Mesothelial cell of epicardium (in vitro differentiated cells): ENCODE measurements at places on chromosomes 1 and 21. TPM values are rescaled to one million over a fixed set of nuclear protein-coding genes. Genes with fewer than 3 reads are reported as not detected.

The CNR2 gene
- not detected in 3 replicates for total RNA-seq

The TNN gene
- 2.0 to 2.2 TPM (median 2.0 TPM) in 3 replicates for total RNA-seq

- DNase-seq: no peak
Observed at GRCh38 chr1:7528386-7529198, 242.5 kb upstream of the VAMP3 start.

The SYTL1 gene
- total RNA-seq: 41.0 to 42.8 TPM (median 42.2 TPM) in 3 replicates

The CSRP1 gene
- total RNA-seq: 10.4 to 11.4 TPM (median 10.7 TPM) in 3 replicates

GRCh38 chr1:53195246-53196016, 1.2 kb upstream of the CPT2 start:
- no peak for DNase-seq

- peak; percentile 59 for DNase-seq
Observed at GRCh38 chr1:179082333-179082998, 596 bp downstream of the TOR3A start.

DNA sequence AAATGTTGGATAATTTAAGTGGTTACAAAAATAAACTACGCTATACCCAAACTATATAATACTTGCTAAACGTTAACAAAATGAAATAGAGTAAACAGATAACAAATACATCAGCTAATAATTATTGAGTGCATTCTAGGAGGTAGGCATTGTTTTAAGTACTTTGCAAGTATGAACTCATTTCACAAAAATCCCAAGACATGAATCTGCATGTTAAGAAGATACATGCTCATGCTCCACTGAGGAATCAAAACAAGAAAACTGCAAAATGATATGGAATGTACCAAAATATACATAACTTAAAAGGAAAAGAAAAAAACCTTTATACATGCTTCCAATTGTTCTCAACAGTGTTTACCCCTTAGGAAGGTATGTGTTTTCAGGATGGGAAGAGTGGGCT, 2.5 kb downstream of the FRRS1 start:
- no peak for DNase-seq

- no peak for DNase-seq
Observed at GRCh38 chr1:67632356-67632755, 52.6 kb upstream of the GADD45A start.

The TGFB2 gene
- 45.3 to 51.0 TPM (median 50.6 TPM) in 3 replicates for total RNA-seq

The FAAH gene
- 27.4 to 35.0 TPM (median 34.8 TPM) in 3 replicates for total RNA-seq

GRCh38 chr1:164605254-164606091, 46.5 kb downstream of the PBX1 start:
- DNase-seq: no peak

The PPFIA4 gene
- 35.3 to 39.4 TPM (median 38.9 TPM) in 3 replicates for total RNA-seq

GRCh38 chr1:204706838-204707509, 21.4 kb upstream of the LRRN2 start:
- DNase-seq: no peak

GRCh38 chr21:41699311-41699710, 67.5 kb downstream of the RIPK4 start:
- no peak for DNase-seq

GRCh38 chr1:198278943-198279342, 122.1 kb downstream of the NEK7 start:
- DNase-seq: no peak

The NOS1AP gene
- 3.8 to 4.4 TPM (median 4.4 TPM) in 3 replicates for total RNA-seq

The FCRL2 gene
- not detected in 3 replicates for total RNA-seq

GRCh38 chr1:168643152-168643551, 66.7 kb downstream of the XCL1 start:
- no peak for DNase-seq

GRCh38 chr21:41426676-41427404, 801 bp downstream of the MX1 start:
- DNase-seq: no peak

- no peak for DNase-seq
Observed at GRCh38 chr1:27341525-27342252, at the start of gene SYTL1. SYTL1 (plus strand) TSS chr1:27342022; CDS start chr1:27345335, 3,313 bp downstream.

The LYPLA2 gene
- 75.5 to 79.1 TPM (median 76.3 TPM) in 3 replicates for total RNA-seq

- no peak for DNase-seq
Observed at GRCh38 chr1:173628888-173629287, 6.2 kb upstream of the TEX50 start.

GRCh38 chr1:111221633-111222291, 5.8 kb upstream of the CHI3L2 start:
- no peak for DNase-seq

The AIRE gene
- 0.13 to 0.23 TPM (median 0.18 TPM) in 3 replicates for total RNA-seq

DNA sequence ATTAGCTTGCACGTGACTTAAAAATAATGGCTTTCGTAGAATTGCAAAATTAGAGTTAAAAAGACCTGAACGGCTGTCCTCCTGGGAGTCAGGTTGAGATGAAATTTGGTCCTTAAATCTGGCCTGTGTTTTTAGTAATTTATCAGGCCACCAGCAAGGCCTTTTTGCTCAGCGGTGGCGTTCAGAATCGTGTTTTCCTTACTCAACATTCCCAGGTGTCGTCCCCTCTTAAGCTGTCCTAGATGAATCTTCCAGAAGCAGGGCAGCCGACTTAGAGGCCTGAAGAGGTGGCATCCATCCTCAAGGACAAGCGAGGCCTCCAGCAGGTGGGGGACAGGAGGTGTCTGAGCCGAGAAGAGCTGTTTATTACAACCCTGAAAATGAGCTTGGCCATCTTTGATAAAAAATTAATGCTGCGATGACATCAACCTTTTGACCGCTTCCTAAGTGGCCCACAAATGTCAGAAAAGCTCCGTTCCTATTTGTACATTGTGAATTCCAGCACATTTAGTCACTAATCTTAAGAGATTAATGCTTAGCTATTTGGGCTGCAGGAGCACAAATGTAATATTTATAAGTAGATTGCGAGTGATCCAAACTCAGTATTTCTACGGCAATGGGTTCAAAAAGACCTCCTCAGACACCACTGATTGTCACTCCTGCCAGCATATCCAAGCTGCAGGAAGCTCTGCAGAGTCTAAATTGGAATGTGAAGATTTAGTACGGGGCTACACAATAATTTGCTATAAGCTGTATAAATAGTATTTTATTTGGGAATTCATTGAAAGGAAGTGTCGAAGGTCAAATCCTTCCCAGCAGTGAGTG, 344.1 kb upstream of the VAMP3 start:
- no peak for DNase-seq

The DENND4B gene
- 57.3 to 63.1 TPM (median 58.0 TPM) in 3 replicates for total RNA-seq

GRCh38 chr1:6494627-6495026, 3.2 kb upstream of the PLEKHG5 start:
- no peak for DNase-seq

The HAO2 gene
- 0.16 to 0.27 TPM in 2 of 3 replicates, not detected in the other for total RNA-seq

- no peak for DNase-seq
Observed at GRCh38 chr1:14699620-14700019, 101.1 kb downstream of the KAZN start.

- DNase-seq: no peak
Observed at GRCh38 chr21:27244352-27244751, 277.5 kb upstream of the ADAMTS5 start.

- no peak for DNase-seq
Observed at GRCh38 chr21:15430577-15430976, 299.2 kb upstream of the USP25 start.

DNA sequence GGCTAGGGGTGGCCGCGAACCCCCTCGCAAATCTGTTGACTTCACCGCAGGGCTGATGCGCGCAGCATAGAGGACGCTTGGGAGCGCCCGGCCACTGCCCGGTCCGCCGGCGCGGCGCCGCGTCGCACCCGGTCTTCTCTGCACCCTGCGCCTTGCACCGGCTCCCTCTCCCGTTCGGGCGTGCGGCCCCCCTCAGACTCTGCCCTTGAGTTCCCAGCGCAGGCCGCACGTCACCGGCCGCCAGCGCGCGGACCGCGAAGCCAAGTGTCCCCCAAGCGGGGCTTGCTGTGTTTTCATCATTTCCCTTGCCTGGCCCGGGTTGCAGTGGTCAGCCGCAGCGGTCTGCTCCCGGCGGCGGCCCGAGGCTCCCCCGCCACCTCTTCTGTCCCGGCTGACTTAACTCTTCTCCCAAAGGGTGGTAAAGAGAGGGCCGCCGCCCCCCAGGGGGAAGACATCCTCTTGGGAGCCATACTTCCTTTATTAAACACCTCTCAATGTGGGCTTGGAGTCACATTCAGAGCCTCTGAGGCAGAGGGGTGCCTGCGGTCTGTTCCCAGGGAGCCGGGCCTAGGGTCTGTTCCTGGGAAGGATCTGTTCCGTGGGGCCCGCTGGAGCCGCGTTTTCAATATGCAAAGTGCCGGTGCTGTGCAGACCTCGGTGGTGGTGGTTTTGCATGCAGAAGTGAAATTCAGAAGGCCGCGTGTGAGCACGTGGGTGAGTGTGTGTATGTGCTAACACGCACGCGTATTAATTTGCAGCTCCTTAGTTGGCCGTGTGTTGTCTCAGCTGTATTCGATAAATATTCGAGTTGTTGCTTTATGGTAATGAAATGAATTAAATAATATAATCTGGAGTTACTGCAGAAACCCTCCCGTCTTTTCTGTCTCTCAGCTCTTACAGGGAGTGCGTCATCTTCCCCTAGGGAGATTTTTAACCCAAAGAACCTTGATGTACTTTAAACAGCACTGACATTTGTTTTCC, 17.6 kb downstream of the PBX1 start:
- no peak for DNase-seq

GRCh38 chr1:199312626-199313025, 673.8 kb downstream of the PTPRC start:
- no peak for DNase-seq

- no peak for DNase-seq
Observed at GRCh38 chr1:57345916-57346315, 77.9 kb downstream of the DAB1 start.

DNA sequence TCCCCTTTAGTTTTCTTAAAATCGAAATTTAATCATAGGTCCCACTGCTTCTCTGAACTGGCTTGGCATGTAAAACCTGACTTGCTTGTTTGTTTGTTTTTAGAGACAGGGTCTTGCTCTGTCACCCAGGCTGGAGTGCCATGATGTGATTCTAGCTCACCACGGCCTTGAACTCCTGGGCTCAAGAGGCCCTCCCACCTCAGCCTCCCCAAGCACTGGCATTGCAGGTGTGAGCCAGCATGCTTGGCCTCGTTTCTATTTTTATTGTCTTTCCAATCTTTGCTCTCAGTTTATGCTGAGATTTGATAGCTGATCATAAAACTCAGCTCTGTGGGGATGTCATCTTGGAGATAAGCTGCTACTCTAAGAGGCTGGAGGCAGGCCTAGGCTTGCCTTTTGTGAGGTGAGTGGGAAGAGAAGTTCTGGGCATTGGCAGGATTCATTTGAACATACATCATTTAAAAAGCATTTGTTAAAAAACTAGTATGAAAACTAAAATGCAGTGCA, 51.5 kb upstream of the GCLM start:
- DNase-seq: no peak

DNA sequence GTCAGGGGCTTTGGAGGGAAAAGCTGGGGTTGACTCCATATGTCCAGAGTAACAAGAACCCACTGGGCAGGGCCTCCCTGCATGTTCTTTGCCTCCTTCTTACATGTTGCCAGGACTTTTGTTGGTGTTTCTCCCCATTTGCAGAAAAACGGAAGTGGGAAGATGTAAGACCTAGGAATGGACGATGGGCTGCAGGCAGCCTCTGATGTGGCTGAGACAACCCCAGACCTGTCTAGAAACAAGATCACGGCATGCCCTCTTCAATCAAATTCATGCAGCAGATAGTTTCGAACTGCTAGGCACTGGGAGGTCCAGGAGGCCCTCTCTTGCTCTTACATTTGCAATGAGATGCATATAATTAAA, 3.4 kb downstream of the FAM43B start:
- DNase-seq: no peak

GRCh38 chr1:107963601-107964335, 1.2 kb downstream of the VAV3 start:
- no peak for DNase-seq

The RNU1-4 gene
- total RNA-seq: 3,774 to 3,945 TPM (median 3,937 TPM) in 3 replicates

The HHAT gene
- 17.4 to 19.2 TPM (median 18.0 TPM) in 3 replicates for total RNA-seq

- no peak for DNase-seq
Observed at GRCh38 chr1:55067022-55067778, 27.9 kb downstream of the PCSK9 start.

DNA sequence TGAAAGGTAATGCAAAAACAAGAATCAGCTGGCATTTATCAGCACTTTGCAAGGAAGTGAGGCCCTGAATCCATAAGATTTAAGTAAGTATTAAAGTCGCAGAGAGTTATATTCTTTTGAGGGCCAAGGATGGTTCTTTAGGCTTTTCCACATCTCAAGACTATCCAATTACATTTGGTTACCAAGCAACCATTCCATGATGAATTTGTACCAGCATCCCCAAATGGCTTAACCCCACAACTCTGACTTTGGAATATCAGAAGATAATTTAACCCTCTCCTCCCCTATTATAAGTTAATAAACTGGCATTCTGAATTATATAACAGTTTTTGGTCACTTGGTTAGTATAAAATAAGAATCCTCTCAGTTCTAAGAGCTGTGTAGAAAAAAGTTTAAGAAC, 2.8 kb downstream of the PHTF1 start:
- no peak for DNase-seq

The CYP4A11 gene
- not detected in 3 replicates for total RNA-seq

DNA sequence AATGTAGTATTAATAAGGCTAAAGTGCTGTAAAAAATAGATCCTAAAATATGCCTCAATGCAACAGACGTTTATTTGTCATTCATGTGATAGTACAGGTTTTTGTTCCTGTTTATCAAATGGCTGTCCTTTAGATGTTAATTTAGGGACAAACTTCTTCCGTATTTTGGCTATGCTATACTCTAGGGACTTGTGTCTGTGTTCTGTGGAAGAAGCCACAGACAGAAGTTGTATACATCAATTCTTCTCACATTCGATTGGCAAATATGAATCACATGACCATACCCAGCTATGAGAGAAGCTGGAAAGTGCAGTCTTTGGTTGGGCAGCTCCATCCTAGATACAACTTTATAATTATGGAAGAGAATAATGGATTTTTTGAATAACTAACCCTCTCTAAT, 232.7 kb upstream of the SNX7 start:
- no peak for DNase-seq

GRCh38 chr1:94033849-94034248, 87.1 kb downstream of the ABCA4 start:
- DNase-seq: no peak

The SPATA21 gene
- 0.16 to 0.20 TPM in 2 of 3 replicates, not detected in the other for total RNA-seq

The CADM3 gene
- total RNA-seq: 2.9 to 3.2 TPM (median 3.1 TPM) in 3 replicates

GRCh38 chr1:228408041-228408868, 1.6 kb upstream of the TRIM11 start:
- no peak for DNase-seq
